ENCODE measurements at places on chromosomes 6 and 20.

- DNase-seq = no peak
Observed at GRCh38 chr6:22057962-22058361, 238.9 kb downstream of the PRL start.

GRCh38 chr6:23394681-23395080 lies 731.3 kb upstream of the NRSN1 start:
- DNase-seq = no peak

GRCh38 chr6:12294851-12295536 lies 4.8 kb downstream of the EDN1 start:
- DNase-seq = no peak

GRCh38 chr6:119065382-119065781 lies 13.1 kb downstream of the FAM184A start:
- DNase-seq = no peak

DNA sequence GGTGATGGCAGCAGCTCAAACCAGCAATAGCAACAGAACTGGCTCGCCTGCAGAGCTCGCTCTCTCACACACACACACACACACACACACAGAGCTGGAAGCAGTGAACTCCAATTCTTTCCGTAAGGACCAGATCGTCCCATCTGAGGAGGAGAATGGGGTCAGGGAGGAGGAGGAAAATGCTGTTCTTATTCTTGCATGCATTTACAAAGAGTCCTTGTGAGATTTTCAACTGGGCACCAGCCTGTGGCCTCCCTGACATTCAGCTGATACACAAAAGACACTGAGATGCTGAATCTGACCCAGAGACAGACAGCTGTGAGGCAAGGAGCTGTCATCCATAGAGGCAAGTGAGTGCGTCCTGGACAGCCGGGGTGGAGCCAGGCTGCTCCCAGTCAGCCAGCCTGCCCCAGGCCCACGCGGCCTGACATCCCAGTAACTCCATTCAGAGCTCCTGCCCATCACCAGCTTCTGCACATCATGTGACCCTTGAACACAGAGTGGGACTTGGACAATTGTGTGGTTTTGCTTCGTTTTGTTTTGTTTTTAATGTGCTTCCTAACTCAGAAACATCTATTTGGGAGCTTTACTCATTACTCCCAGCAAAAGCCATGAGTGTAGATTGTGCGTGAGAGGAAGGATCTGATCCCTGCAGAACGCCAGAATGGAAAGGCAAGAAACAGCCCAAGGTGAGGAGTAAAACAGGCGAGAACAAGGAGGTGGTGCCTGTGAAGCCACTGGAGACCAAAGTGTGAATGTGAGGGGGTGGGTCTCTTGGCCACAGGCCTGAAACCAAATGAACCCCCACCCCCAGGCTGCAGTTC lies 2.1 kb downstream of the SERPINB9 start:
- DNase-seq = no peak

DNA sequence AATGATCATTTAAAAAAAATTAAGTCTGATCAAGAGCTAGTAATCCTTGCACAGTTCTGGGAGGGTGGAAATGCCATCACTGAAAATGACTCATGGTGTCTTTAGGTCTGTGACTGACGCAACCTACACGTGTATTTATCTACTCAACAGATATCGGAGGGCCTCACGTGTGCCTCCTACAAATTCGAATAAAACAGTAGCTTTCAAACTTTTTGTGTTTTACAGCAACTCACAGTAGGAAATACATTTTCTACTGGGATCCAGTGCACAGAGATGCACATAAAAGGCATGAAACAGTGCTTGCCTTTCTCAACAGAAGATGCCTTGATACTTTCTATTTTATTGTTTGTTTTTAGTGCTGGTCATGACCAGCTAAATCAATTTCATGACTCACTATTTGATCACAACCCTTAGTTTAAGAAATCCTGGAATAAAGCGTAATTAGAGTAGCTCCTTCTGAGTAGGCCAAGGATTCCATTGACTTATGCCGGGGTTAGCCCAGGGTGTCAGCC lies 210.0 kb upstream of the SNX9 start:
- no peak for DNase-seq

DNA sequence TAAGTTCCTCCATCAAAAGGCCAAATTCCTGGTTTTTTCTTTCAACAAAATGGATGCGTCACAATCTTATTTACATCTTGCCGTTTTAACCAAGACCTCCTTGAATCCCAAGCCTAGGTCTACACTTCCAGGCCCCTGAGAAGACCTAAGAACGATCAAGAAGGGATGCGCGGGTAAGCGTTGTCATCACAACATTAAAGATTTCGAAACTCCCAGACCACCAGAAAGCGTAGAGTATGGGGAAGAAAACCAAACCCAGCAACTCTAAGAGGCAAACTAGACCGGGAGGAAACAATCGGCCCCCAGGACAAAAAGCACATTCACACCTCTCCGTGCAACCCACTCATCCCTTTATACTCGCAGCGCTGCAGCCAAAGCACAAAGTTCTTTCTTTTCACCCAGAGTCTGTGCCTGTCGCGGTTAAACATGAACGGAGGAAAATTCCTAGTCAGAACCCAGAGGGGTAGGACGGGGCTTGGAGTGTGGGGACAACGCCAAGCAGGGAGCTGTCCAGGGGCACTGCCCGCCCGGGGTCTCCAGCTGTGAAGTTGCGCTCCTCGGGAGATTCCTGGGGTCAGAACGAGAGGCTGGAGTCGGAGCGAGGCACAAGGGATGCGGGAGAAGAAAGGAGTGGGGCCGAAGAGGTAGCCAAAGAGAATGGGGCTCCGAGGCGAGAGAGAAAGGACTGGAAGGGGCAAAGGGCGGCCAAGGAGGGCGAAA lies 725 bp downstream of the OSER1 start:
- no peak for DNase-seq

DNA sequence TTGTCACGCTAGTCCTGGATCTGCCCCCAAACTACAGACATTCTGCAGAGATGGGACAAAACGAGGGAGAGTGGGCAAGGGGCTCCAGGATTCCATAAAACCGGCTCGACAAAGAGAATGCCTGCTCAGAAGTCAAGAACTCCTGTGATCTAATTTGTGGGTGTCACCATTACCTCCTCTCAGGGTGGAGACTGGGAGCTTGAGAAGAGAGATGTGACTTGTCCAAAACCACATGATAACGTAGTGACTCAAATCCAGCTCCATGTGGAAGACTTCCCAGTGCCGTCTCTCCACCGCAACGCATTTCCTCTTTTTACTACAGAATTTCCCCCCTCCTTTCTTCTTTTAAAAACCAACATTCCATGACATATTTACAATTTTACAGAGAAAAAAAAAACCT lies 44.3 kb downstream of the TRERF1 start:
- DNase-seq = no peak

DNA sequence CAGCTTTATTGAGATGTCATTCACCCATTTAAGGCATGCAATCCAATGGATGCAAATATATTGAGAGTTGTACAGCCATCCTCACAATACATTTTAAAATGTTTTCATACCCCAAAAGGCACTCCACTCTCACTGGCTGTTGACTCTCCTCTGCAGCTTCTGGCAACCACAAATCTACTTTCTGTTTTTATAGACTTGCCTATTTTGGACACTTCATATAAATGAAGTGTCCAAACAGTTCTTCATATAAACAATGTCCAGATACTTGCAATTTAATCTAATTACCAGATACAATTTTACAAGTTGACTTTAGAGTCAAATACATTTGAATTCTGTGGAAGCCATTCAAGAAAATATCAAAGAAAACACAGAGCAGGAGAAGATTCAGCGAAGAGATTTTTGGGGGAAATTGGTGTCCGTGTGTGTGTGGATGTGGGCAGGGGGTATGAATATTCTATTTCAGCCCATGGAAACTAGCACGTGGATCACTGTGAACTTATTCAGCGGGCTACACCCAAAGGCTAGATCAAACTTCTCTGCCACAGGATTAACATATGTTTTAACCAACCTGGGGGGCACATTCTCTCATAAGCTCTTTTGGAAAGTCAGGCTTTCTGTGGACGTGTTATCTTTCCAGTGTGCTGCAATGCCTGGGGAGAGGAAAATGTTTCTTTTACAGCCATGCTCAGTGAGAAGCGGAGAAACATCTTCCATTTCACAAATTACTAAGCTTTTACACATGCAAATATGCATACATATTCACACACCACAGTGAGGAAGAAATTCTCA lies 73.9 kb downstream of the PLG start:
- no peak for DNase-seq

DNA sequence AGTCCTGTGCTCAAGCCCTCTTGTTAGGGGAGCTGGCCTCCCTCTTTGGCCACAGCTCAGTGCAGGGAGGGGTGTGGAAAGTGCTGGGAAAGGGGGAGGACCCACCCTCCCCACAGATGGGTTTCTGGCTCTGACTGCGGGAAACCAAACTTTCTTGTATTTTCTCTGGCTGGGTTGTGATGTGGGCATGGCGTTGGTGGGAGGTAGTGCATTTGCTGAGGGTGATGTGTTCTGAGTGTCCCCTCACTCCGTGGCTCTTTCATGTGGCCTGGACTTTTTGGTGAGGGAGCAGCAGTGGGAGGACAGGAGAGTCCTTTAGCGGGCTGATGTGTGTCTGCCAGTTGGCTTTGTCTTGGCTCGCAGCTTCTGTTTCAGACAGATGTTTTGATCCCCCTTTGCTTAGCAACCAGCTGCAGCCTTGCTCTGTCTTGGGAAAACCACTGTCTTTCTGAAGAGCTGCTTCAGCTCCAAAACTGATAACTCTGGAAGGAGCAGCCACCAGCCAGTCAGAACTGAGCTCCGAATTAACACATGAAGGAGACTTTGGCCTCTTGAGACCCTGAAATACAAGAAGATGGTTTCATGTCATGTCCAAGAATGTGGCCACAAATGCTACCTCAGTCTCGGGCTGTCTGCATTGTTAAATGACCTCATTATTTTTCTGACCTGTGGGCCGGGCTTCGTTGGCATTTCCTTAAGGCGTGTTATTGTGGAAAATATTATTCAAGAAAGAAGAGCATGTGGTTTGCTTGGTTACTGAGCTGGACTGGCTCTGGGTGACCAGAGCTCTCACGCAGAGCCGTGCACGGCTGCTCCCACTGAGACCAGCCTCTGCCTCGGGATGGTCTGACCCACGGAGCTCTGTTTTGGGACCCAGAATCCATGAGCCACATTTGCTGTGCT lies 21.5 kb downstream of the SYNJ2 start:
- DNase-seq = no peak

DNA sequence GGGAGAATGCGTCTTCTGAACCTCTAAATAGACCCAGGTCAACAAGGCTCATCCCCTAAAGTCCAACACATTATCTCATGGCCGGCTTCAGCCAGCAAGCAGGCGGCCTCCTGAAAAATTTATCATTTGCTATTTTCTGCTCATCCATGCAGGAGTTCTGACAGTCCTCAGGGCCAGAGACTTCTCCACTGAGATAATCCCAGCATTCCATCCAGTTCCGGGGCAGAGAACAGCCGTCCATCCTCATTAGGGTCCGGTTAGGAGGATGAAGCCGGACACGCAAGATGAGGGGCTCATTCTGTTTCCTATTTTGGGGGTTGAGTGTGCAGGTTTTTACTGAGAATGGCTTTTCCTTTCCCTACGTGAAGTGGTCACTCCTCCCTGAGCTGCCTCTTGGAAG lies 258.1 kb downstream of the PREX1 start:
- no peak for DNase-seq

- no peak for DNase-seq
Observed at GRCh38 chr20:61692479-61692878, 373.2 kb downstream of the TAF4 start.

GRCh38 chr6:130574146-130574545 lies 208.3 kb downstream of the TMEM200A start:
- no peak for DNase-seq
